NT2/D1 (cell line): ENCODE measurements at places on chromosomes 4 and X.
A peak's percentile ranks its signal among the peaks of the same experiment; 100 is the strongest.

DNA sequence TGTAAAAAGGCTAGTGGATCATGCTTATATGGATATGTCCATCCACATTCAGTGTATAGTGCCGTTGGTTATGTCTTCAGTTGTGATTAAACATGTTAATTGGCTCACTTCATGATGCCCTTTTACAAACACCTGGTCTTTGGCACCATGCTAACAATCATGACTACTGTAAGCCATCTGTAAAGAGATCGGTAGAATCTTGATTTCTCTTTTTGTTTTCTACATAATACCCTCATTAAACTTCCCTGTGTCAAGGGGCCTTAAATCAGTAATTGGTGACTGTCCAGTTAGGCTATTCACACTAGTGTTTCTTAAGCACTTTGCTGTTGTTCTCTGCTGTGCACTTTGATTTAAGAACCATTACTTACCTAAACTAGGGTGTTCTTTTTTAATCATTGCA lies 475.2 kb downstream of the RPA4 start:
- no peak for DNase-seq

DNA sequence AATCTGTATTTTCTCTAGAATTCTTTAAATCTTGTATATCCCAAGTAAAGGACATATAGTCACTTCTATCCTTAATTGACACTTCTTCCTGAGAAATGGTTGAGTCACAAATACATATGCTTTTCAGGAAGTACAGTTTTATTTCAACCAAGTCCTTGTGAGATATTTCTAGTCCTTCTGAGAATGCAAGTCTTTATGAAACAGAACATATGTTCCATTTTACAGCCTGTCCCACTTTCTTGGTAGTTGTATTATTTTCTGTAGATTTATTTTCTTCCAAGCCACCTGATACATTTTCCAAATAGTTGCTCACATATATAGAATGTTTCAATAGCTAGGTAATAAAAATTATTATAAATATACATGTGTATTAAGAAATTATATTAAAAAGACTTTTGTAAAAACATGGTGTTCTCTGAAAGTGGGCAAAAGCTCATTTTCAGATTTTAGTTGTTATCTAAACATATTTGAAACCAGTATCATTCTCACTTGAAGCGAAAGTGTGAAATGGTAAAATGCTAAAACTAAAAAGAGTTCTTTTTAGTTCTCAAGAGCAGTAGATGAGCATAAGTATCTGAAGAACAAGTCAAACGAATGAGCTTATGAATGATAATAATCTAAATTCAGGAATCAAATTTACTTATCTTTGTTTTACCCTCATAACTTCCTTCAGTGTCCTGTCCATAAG lies 468.0 kb downstream of the EPHA5 start:
- no peak for DNase-seq

- DNase-seq = no peak
Observed at GRCh38 chrX:136306182-136306581, 5.4 kb downstream of the ADGRG4 start.

DNA sequence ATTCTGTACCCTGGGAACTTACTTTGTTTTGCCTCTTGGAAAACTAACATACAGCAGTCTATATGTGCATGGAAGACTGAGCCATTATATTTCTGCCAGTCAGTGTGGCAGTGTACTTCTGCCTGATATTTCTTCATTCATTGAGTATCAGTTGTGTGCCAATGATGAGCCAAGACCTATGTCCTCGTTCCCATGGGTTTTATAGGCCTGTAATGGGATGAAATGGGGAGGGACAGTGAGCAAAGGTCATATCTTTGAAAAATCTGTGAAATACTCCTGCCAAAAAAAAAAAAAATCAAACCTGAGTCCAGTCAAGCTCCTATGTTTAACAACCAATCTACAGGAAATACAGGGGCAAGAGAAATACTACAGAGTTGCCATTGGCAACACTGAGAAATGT lies 9.1 kb downstream of the NSD2 start:
- DNase-seq = no peak

GRCh38 chrX:41245641-41246040 lies 88.3 kb upstream of the DDX3X start:
- no peak for DNase-seq

DNA sequence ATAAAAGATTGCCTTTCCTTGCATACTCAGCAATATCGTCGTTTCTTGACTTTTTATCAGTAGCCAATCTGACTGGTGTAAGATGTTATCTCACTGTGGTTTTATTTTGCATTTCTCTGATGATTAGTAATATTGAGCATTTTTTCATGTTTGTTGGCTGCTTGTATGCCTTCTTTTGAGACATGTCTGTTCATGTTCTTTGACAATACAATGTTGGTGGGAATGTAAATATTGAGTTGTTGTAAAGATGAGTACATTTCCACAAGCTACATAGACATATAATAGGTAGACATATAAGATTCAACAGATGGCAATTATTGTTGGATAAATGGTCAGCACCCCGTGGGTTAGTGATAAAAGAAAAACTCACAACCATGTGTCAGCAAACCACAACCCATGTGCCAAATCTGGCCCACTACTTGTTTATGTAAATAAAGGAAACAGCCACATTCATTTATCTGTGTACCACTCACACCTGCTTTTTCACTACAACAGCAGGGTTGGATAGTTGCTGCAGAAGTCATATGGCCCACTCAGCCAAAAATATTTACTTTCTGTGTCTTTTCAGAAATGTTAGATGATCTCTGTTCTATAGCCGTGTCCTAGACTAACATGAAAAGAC lies 153.1 kb upstream of the VCX start:
- DNase-seq = no peak

DNA sequence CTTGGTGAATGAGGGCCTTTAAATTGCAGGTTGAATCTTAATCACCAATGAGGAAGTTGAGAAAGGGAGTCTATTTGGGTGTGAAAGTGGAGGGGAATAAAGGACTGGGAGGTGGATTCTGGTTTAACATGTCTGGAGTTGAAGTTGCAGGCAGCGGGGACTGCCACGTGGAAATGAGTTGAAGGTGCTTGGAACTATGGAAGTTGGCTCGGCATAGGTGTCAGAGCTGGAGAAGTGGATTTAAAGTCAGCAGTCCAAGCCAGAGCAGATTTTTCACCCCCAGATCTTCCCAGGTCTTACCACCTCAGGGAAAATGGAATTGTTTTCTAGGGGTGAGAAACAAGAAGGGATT lies 44.9 kb downstream of the TIGD4 start:
- DNase-seq = no peak

DNA sequence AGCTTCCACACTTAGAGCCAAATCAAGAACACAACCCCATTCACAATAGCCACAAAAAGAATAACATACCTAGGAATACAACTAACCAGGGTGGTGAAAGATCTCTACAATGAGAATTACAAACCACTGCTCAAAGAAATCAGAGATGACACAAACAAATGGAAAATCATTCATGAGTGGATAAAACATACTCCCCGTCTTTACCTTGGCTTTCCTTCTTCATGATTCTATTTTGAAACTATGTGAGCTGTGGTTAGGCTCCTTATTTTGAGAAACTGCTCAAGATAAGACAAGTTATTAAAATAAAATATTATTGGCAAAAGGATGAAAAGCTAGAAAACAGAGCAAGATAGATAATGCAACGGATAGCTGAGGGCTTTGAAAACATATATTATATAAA lies 598.1 kb upstream of the FAT1 start:
- no peak for DNase-seq

DNA sequence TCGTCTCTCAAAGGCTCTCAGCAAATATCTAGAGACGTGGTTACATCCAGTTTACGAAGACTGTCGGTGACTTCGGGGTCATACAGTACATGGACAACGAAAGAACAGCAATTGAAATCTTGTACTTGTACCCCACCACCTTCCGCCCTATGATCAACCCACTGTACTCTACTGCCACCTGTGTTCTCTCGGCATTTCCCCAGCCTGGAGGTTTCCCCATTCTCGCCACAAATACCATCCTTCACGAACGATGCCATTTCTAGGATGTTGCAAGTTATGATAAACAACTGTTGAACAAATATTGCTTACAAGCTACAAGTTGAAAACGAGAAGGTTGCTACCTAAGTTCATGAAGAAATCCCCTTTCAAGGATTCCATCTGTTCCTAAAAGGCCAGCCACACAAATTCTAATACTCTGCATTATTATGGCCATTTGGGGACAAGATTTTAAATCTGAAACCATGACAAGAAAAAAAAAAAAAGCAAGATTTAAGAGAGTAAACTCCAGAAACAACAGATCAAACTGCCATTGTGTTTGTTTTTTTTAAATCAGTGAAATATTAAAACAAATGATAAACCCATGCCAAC lies 1.6 kb downstream of the APBB2 start:
- DNase-seq = peak; percentile 22

- DNase-seq = no peak
Observed at GRCh38 chr4:74738464-74739143, 55.7 kb downstream of the BTC start.

DNA sequence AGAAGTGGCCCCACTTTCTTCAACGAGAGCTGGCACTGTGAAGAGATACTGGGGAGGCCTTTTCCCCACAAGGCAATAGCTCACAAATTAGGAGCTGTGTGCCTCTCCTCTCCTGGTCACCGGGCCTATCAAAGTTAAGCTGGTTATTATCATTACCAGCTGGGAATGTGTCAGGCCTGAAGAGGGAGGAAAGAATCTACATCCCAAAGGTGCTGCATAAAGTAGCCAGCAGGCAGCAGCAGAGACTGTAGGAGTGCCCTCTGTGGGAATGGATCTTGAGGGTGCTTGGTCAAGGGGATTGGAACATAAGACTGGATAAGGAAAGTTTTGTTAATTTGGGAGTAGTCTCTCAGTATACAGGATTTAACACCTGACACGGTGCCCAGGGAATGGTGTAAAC lies 9.1 kb upstream of the TMPRSS11D start:
- DNase-seq = no peak

DNA sequence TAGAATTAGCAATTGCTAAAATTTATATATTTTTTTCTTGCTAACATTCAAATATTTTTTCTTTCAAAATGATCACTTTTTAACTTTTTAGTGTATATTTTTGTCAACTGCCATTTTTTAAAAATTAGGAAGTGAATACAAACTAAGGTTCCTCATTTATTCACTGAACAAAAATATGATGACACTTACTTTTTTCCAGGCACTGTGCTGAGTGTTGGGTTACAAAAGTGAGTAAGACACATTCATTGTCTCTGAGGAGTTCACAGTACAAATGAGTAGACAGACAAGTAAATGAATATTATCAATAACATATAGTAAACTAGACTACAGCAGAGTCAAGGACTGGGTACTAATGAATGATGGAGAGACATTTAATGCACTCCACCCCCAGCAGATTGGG lies 543.5 kb downstream of the PDHA2 start:
- DNase-seq = no peak

GRCh38 chr4:163515198-163515597 lies 20.7 kb downstream of the TMA16 start:
- no peak for DNase-seq

GRCh38 chr4:73348185-73348584 lies 55.9 kb upstream of the ALB start:
- no peak for DNase-seq

DNA sequence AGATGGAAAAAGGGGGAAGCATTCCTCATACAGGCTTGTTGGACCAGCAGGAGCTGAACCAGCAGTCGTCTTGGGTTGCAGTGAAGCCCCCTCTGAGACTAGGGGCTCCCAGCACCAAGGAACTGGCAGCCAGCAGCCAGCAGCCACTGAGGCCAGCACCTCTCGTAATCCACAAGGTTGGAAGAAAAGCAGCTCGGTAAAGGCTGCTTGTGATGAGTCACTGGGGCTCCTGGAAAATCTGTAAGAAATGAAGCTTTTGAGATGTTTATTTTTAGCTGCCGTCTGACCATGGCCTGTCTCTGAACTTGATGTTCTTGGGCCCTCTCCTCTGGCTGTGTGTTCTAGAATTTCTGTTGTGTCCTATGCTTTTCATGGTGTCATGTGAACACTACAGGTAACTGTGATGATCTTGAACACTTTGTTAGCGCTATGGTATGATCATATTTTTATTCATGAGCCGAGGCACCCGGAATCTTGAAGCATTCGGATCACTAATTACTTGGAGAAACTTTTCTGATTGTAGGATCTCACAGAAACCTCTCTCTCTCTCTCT lies 18.6 kb downstream of the CLCN4 start:
- DNase-seq = no peak

GRCh38 chr4:128371876-128372275 lies 84.3 kb upstream of the PGRMC2 start:
- DNase-seq = no peak

GRCh38 chr4:82898322-82899243 lies 2.0 kb upstream of the THAP9 start:
- no peak for DNase-seq

DNA sequence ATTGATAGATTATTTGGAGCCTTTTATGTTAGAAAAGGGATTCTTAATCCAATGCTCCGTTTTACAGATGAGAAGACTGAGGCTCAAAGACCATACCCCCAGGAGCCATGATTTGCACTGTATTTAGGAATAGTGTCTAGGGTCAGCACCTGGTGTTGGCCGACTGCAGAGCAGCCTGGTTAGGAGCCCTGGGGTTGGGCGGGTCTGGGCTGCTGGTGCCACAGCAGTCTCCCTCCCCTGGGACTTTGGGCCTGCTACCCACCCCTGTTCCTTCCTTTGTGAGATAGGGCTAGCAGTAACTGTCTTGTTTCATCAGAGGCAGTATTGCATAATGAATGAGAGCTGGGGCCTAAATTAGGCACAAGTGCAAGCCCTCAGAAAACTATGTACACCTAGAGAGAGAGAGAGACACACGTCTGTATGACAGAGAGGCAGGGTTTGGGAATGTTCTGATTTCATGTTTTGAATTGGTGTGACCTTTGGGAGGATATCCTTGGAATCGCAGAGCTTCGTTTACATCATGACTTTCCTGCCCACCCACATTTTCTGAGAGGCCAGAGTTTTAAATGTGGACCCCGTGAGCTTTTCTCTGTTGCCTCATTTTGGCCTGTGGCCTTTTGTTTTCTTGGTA lies 111.7 kb downstream of the PTTG2 start:
- no peak for DNase-seq

DNA sequence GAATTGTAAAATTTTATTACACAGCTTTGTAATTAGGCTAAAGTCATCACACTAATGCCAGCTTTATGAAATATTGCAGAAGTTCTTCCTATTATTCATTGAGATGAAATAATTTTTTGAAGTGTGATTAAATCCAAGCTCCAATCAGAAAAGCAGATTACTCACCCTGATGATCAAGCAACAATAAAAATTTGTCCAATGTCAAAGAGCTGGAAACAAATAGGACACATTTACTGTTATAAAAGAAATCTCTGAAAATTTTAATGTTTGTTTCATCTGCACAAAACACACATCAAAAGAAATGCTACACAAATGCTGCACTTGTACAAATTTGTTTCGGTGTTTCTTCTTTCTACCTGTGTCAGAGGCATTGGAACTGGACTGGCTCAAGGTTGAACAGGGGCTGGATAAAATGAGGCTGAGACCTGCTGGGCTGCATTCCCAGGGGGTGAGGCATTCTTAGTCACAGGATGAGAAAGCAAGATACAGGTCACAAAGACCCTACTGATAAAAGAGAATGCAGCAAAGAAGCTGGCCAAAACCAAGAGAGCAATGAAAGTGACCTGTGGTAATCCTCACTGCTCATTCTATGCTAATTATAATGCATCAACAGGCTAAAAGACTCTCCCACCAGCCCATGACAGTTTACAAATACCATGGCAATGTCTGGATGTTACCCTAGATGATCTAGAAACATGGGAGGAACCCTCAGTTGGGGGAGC lies 78.3 kb downstream of the GASK1B start:
- no peak for DNase-seq
